Fibroblast of lung (primary cell): ENCODE measurements at places on chromosomes 4 and X. TPM values are rescaled to one million over a fixed set of nuclear protein-coding genes. Genes with fewer than 3 reads are reported as not detected.

The NALF2 gene
- not detected in 2 replicates for total RNA-seq

The PAGE1 gene
- total RNA-seq: not detected in 2 replicates

The ADRA2C gene
- total RNA-seq: 0.26 and 0.33 TPM in 2 replicates

GRCh38 chr4:123858465-123858864 is 461.9 kb downstream of the SPRY1 start:
- H3K27ac ChIP-seq: no peak overlapping the region
- no peaks in the 10 kb centered on the region for H3K36me3 ChIP-seq
- no peaks in the 10 kb centered on the region for H3K27me3 ChIP-seq

DNA sequence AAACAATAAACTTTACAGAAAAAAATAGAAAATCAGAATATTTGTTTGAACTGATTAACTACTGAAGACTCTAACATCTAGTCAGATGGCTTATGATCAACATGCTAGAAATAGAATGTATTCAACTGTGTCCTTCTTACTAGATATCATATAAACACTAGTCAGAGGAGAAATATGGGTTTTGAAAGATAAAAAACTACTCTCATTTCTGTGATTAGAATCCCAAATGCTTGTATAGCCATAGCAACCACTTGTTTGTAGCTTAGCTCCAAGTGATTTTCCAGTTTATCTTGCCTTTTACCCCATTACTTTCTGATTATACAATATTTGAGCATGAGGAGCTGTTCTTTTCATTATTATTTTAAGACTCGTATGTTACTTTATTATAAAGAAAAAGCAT is 31.2 kb downstream of the USP38 start:
- H3K27ac ChIP-seq: no peak overlapping the region
- H3K27me3 ChIP-seq: no peaks in the 10 kb centered on the region
- DNase-seq: peak; percentile 5
- peaks cover 6% of the 10 kb centered on the region for H3K36me3 ChIP-seq
- H3K4me3 ChIP-seq: no peak overlapping the region

- no peaks in the 10 kb centered on the region for H3K27me3 ChIP-seq
- no peak overlapping the region for H3K27ac ChIP-seq
- DNase-seq: no peak
- peaks cover 28% of the 10 kb centered on the region for H3K36me3 ChIP-seq
- no peaks in the 10 kb centered on the region for H3K4me1 ChIP-seq
- no peak overlapping the region for H3K4me3 ChIP-seq
These were observed 60.6 kb downstream of the TNIP2 start for GRCh38 chr4:2695346-2696060.

DNA sequence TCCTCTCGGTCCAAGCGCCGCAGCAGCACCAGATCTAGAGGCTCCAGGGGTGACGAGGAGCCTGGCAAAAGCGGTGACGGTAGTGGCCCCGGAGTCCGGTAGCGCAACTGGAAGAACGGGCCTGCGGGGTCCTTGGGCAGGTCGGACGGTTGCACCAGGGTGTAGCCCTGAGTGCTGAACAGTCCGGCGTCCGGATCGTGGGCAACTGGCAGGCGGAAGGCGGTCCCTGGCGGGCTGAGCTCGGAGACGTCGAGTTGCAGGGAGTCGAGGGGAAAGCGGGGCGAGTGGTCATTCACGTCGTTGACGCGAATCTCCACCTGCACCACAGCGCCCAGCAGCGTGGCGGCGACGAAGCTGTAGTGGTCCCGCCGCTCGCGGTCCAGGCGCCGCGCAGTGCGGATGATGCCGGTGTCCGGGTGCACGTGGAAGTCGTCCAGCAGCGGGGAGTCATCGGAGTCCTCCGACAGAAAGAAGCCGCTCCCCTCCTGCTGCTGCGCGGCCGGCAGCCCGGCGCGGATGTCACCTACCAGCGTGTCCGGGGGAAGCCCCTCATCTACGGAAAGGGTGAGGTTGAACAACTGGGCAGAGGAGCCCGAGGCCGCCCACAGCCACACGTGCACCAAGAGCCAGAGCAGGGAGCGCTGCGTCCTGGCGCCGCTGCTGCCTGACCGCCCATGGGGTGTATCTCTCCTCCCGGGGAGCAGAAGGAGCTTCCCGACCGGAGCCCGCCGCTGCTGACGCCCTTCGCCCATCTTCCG is 837 bp downstream of the DCHS2 start:
- no peak overlapping the region for H3K4me3 ChIP-seq
- no peak for DNase-seq
- H3K4me1 ChIP-seq: no peaks in the 10 kb centered on the region
- peaks cover 8% of the 10 kb centered on the region for H3K27me3 ChIP-seq
- no peak overlapping the region for H3K27ac ChIP-seq
